ENCODE measurements at places on chromosomes 3 and 15.

DNA sequence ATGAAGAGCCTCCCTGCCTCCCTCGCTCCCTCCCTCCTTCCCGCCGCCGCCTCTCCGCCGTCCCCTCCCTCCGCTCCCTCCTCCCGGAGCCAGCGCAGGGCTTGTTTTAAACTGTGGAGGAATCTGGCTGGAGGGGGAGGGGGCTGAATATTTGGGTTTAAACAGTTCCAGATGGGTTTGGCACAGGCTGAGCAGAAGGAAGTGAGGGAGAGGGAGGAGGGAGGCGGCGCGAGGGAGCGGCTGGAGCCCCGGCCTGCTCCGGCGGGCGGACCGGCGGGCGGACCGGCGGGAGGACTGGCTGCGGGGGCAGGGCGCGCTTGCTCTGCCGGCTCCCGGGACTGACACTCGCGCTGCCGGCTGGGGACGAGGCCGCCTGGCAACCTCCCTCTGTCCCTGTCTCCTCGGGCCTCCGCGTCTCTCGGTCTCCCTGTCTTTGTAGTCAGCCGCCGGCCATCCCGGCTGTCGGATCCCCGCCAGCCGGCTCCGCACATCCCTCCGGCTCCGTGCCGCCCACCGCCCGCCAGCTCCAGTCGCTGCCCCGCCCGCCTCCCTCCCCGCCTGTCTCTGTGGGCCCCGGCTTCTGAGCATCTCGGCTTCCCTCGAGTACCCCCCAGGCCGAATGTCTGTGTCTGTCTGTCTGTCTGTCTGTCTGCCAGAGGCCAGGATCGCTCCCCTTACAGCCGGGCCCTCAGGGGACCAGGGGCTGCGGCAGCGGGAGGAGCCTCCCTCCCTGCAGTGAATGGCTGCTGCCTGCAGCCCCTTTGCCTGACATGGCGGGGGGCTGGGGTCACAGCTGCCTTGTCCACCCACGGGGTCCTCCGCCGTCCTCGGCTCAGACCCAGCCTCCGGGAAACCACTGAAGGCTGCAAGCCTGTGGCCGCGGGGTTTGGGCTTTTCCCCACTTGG is 7.6 kb downstream of the EPHB3 start:
- DNase-seq, result peak; percentile 89

DNA sequence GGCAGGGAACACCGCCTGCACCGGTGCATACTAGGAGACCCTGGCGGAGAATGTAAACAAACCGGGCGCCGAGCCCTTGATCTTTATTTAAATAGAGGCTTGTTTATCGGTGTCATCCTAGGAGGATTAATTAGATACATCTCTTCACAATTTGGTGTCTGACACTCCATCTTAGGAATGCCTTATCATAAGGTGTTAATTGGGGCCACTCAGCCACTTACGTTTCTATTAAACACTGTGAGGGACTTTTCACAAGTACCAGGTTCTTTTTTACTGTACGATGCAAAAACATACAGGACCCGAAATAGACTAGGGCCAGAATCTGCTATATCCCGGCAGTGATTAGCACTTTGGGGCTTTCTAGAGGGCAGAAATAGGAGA is 8.0 kb downstream of the EOMES start:
- no peak for DNase-seq

- DNase-seq, result no peak
These were observed 84.2 kb upstream of the WNT5A start for GRCh38 chr3:55571216-55571813.

DNA sequence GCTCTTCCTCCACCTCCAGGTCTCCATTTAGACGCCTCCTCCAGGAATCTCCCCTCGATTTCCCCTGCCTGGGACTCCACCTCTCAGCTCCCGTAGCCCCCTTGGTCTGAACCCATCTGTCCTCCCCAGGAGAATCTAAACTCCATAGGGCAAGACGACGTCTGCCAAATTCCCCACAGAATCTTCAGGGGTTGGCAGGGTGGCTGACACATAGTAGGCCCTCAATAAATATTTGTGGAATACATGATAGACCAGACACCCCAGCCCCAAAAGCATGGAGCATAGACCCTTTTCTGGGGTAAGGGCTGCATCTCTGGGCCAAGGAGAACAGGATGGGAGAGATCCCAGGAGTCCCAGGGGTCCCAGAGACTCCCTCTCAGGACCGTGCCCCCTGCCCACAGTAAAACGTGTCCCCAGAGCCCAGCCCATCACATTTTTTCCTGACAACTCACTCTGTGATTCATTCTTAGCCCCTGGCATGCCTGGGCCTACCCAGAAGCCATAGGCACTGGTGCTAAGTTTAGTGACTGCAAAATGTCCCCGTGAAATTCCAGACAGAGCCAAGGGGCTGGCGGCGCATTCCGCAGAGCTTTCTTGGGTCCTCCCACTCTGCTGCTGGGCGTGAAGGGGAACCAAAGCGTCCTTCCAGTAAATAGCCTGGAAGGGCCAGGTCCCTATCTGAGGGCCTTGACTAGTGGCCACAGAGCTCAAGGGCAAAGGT is 78.0 kb upstream of the SLC6A6 start:
- peak; percentile 68 for DNase-seq

- no peak for DNase-seq
These were observed 74.9 kb downstream of the EFCAB12 start for GRCh38 chr3:129353589-129353941.

- no peak for DNase-seq
These were observed 5.1 kb upstream of the EFCAB12 start for GRCh38 chr3:129433565-129433964.

- DNase-seq, result peak; percentile 42
These were observed at the start of gene ZNF662 for GRCh38 chr3:42906070-42906847. ZNF662 (plus strand) TSS chr3:42906142; CDS start chr3:42908115, 1,973 bp downstream.

DNA sequence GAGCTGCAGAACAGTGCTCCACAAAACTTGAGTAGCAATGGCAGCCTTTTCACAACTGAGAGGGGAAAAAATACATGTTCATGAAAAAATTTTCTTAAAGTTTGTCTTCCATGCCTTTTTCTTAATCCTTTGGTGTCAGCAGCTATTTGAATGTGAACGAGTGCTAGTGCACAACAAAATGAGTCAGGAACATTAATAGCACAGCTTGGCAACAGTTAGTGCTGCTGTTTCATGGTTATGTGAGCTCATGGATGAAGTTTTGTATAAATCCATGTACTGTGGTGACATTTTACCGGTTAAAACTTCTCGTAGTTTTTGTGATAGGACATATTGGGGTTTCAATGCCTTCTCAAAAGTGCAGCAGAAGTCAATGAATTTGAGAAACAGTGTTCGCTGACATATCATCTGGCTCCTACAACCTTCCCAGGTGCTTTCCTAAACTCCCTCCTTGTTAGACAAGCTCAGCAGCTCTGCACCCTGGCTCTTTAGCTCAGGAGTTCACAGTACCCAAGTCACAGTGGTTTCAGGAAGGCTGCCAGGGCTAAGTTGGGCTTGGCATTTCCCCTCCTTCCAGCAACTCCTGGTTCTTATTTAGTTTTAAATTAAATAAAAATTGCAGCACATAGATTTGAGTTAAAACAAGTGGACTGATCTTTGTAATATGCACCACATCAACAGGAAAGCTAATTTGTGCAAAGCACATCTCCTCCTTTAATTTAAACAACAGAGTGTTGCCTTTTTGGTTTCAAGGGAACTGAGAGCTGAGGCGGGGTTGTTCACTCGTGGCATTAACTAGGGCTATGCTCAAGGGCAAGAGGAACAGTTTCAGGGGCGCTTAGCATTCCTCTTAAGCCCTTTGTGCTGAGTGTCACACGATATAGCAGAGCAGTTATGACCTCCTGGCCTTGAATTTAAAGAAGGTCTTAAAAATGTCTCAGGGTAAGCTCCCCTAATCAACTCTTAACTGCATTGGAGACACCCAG is 362.8 kb downstream of the CHST2 start:
- no peak for DNase-seq

All from tibial artery (tissue), 4 donors.